ENCODE measurements at places on chromosomes 7 and 10.

DNA sequence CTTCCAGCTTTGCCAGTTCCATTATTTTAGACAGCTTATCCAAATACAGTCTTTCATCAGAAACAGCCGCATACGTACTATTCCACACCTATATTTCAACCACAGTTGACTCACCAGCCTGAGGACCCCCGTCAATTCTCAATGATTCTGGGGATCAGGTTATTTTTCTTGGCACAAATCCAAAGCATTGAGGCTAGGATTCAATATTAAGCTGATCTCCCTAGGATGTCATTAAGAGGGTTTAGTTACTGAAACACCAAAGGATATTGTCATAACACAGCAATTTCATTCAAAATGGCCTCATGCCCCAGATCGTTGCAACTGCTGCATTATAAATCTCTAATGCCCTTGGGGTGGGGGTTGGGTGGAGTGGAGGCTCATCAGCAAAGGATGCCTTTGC lies 214.6 kb downstream of the PTEN start:
- DNase-seq = no peak

GRCh38 chr10:26733750-26734568 lies 36.5 kb downstream of the PDSS1 start:
- no peak for DNase-seq

- no peak for DNase-seq
Observed at GRCh38 chr10:132178672-132179545, 7.8 kb upstream of the DPYSL4 start.

- DNase-seq = no peak
Observed at GRCh38 chr7:12052211-12052610, 158.9 kb upstream of the TMEM106B start.

DNA sequence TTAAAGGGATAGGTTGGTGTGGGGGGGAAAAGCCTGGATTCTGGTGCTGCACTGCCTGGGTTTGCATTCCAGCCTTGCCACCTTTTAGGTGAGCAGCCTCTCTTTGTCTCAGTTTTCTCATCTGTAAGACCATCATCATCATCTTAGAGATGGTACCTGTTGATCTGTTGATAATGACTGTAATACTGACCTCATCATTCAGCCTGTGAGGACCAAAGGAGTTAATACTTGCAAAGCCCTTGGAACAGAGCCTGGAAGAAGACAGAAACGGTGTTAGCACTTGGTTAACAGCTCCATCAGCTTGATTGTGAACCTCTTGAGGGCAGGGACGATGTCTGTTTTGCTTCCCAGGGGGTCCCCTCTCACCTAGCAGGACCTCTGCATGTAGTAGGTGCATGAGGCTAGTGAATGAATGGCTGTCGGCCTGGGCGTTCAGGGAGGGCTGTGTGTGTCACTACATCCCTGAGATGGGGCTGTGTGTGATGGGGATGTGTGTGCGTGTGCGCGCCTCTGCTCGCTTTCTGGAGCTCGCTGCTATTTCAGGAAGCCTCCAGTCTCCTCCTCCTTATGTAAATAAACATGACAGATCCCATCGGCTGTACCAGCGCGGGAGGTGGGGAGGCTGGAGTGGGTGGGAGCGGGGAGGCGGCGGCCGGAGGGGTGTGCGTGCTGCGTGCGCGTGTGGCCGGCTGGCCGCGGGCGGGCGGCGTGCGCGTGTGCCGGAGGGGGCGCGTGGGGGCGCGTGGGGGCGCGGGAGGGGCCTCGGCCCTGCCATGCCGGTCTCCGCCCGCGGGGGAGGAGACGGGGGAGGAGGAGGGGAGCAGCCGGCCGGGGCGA lies 61.2 kb downstream of the NEURL1 start:
- no peak for DNase-seq

DNA sequence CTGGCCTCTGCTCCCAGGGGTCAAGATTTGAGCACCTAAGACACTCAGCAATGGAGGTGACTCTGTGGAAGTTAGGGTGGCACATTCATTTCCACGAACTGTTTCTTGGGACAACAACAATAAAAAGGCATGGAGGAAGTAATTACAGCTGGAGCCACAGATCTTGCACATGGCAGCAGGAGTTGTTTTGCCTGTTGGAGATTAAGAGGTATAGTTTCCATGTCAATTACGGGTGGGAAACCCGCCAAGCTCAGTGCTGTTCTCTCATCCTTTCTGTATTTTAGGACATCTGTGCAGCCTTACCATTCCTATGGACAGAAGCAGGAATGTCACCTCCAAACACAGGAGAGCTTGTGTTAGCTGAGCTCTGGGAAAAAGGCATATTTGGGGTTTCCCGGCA lies 201.2 kb downstream of the SNX10 start:
- DNase-seq = no peak

DNA sequence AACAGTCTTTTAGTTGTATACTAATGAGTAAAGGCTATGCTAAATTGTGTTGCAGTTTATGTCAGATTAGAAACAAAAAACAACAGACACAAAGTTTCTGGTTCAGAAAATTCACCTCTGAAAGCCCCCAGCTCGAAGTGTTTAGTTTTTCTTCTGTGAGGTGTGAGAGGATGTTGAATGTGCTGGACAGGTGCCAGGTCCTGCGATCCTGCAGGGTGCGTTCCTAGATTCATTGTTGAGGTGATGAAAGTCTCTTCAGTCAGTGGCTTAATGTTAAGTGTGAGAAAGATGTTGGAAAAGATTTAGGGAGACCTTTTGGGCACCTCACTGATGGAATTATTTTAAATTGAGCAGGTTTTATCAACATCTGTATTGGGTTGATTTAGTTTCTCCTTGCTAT lies 287.3 kb downstream of the SDK1 start:
- no peak for DNase-seq

DNA sequence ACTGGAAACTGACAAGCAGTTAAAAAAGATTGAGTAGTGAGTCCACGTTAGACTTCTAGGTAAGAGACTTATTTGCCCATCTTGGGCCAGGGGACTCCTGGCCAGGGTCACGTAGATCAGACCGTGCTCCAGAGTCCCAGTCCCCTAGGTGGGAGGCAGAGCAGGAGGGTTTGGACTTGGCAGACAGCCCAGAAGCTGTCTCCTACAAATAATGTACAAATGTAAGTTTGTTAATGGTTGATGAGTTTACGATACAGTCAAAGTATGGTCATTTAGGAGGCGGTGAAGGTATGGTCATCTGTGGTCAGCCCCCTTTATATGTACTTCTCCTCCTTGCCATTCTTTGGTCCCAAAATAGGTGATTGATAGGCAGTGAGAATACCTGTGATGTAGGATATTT lies 28.2 kb downstream of the INPP5F start:
- DNase-seq = no peak

GRCh38 chr7:151823566-151824372 lies 53.1 kb downstream of the PRKAG2 start:
- DNase-seq = no peak

DNA sequence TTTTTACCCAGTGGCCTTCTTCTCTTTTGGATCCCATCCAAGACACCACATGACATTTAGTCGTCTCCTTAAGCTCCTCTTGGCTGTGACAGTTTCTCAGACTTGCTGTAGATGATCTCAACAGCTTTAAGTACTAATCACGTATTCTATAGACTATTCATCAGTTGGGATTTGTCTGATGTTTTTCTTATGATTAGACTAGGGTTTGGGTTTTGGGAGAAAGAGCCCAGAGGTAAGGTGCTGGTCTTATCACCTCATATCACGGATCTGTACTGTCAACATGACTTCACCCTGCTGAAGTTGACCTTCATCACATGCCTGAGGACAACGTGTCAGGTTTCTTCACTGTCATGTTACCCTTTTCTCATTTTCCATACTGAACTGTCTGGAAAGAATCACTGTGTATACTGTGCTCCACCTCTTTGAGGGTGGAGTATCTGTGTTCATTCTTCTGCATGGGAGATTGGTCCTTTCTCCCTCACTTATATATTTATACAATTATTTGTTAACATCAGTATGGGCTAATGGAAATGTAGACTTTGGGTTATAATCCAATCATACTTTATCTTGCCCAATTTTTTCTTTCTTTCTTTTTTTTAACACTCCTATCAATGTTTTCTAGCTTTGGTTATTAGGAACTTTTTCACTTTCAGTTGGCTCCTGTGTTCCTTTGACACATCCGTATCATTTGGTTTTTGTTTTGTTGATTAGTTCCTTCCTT lies 6.4 kb upstream of the HKDC1 start:
- no peak for DNase-seq

GRCh38 chr7:42274053-42274452 lies 37.0 kb upstream of the GLI3 start:
- DNase-seq = no peak

DNA sequence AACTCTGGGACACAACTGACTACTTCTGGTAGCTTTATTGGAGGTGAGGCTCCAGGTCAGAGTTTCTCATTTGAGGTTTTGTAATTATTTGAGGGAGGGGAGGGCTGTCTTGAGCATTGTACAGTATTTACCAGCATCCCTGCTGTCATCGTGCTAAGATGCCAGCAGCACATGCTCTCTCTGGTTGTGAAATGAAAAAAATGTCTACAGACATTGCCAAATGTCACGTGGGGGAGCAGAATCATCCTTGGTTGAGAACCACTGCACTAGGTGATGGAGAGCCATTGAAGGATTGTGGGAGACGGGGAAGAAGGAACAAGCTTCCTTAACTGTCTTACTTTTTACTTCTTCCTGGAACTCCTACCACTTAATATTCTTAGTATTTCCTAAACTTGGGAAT lies 5.0 kb downstream of the SEPTIN7 start:
- no peak for DNase-seq

DNA sequence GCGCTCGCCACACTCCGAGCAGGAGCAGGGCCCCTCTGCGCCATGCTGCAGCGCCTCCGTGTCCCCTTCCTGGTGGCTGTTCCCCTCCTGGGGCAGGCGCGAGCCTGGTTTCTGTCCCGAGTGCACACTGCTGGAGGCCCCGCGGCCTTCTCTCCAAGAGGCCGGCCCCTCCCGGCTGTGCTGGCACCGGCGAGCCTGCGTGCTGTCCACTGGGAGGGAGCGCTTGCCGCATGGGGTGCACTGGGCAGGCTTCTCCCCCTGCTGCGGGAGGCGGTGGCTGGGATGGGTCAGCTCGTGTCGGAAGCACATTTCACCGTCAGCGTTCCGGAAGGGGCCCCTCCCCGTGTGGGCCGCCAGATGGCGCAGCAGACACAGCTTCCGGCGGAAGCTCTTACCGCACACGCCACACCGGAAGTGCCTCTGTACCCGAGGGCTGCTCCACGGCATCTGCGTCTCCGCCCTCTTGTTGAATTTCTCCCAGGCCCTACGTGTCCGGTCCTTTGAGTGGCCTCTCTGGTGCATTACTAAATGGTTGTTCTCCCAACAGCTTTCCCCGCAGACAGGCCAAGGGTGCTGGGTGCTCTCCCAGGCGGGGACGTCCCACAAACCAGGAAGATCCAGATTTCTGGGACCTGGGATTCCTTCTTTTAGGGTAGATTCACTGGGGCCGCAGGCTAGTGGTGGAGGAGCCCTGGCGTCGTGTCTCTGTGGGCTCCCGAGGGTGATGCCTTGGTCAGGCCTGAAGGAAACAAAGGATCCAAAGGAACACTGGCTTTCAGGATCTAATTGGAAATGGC lies 18.7 kb downstream of the ZNF786 start:
- DNase-seq = no peak

DNA sequence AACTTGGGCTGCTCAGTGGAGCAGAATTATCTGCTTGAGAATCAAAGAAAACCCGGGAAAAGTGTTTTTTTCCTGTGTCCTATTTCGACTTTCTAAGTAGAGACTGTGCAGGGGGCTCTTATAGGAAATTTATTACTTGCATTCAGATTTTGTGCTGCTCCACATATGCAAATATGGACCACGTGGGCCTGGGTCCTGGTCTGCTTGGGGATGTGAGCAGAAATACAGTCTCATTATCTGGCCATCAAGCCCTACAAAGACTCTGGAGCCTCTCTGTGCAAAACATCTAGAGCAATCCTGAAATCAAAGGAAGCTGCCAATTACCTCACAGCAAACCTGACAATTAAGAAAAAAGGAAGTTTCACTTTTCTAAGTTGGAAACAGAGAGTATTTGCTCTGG lies 216.9 kb downstream of the LRMDA start:
- no peak for DNase-seq

- no peak for DNase-seq
Observed at GRCh38 chr10:90985321-90985933, 64.5 kb upstream of the ANKRD1 start.

GRCh38 chr7:30254717-30255063 lies 29.7 kb upstream of the ZNRF2 start:
- DNase-seq = no peak

GRCh38 chr7:86280150-86280549 lies 363.6 kb upstream of the GRM3 start:
- DNase-seq = no peak

DNA sequence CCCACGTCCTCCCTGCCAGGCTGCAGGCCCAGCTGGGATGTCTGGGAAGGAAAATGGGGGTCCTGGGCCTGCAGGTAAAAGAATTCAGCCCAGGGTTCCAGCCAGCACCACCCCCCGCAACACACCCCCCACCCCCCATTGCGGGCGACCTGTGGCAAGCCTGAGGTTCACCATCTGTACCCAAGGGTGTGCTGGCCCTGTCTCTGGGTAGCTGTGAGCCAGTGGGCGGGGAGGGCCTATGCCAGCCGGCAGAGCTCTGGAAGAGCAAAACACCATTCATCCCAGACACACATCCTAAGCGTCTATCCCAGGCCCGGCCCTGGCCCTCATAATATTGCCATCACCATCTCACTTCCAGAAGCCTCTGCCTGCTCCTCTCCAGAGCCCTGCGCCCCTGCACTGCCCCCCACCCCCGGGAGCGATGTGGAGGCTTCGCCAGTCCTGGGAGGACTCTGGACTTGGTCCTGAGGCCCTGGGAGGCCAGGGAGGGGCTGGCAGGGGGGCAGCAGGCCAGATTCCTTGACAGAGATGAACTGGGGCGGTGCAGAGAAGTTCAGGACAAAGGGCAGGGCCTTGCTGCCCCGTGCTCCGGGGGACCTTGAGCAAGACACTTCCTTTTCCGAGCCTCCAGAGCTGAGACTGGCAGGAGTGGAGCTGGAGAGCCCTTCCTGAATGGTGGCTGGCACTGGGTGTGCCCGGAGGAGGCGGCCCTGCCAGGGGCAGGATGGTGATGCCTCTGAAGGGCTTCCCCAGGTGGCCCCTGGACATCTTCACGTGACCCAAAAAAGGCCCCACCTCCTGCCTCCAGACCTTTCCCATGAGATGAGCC lies 8.7 kb upstream of the TTYH3 start:
- no peak for DNase-seq

GRCh38 chr10:34764472-34764946 lies 50.6 kb downstream of the PARD3 start:
- no peak for DNase-seq

DNA sequence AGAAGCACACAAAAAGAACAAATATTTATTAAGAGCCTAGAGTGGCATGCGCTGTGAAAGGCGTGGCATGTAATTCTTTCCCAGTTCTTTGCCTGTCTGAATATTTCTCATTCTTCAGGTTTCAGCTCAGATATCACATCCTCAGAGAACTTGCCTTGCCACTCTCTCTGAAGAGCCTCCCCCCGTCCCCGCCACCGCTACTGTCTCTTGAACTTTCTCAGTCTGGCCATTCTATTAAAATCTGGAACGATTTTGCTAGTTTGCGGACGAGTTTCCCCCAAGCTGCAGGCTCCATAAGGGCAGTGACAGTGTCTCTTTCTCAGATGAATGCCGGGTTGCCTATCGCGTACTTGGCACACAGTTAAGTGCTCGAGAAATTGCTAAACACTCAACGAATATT lies 787 bp upstream of the PLEKHA1 start:
- DNase-seq = no peak

- no peak for DNase-seq
Observed at GRCh38 chr7:43294080-43294630, 181.7 kb downstream of the HECW1 start.

GRCh38 chr7:46291601-46292150 lies 370.6 kb upstream of the IGFBP3 start:
- no peak for DNase-seq
